NCI-H2081 treated with DMSO at 0.1 percent for 48 hours (cell line): ENCODE measurements at places on chromosomes 6 and 20.

DNA sequence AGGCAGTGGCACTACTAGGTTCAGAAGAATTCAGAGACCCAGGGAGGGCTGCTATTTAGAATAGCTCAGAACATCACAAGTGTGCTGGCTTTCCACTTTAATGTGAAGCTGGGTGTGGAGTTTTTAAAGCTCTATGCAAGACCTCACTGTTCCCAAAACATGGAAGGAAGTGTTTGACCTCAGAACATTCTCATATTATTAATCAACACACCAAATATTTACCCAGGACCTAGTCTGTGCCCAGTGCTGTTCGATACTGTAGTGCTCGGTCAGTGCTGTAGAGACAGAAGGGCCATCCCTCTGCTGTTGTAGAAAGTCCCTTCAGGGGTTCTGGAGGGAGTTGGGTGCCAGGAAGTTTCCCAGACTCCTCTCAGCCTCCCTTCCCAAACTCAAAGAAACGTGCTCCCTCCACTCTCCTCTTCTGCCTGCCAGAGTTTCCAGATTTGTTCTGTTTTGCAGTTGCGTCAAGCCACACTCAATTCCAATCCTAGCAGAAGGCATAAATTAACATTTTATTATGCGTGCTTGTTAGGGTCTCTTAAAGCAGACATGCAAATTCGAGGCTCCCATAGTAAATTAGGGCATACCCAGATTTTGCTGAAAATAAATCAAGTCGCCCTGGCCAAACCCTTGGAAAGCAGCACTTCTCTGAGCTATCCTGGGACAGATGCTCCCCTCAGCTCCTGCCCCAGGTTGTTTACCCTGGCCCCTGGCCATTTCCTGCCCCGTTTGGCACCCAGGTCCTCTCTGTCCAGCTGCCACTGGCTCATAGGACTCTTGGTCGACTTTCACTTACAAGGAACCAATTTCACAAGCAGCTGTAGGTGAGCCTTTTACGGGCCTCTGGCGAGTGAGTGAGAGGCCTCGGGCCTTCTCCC lies 248.6 kb downstream of the HIVEP2 start:
- no peak for DNase-seq

DNA sequence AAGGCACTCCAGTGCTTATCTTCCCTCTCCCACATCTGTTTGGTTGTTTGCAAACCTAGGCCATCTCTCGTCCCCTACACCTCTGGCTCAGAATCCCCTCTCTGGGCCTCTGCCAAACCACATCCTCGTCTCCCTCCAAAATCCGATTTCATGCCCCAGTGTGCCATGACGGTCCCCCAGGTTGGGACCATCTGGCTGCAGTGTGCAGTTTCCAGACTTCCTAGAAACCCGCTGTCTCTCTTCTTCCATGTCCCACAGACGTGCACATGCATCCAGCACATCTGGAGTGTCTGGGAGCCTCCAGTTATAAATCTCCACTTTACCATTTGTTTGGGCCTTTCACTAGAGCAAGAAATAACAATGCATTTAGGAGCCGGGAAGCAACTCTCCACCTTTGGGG lies 316.2 kb downstream of the KIF16B start:
- DNase-seq = no peak

GRCh38 chr6:142913511-142914047 lies 31.4 kb downstream of the HIVEP2 start:
- DNase-seq = no peak

DNA sequence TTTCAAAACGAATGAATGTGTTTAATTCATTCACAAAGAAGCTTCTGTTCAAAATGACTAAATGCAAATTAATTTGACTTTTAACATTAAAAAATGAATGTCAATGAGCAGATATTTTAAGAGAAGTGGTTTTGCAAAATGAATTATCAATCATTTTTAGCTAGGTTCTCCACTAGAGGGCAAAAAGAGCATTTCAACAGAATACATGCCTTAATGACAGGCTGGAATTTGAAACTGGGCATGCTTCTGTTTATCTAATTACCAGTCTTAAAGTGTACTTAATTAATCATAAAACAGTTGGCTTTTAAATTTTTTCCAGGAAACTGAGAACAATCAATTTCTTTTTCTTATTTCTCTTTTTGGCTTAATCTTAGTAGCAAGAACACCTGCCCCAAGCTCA lies 63.8 kb upstream of the TINAG start:
- no peak for DNase-seq

DNA sequence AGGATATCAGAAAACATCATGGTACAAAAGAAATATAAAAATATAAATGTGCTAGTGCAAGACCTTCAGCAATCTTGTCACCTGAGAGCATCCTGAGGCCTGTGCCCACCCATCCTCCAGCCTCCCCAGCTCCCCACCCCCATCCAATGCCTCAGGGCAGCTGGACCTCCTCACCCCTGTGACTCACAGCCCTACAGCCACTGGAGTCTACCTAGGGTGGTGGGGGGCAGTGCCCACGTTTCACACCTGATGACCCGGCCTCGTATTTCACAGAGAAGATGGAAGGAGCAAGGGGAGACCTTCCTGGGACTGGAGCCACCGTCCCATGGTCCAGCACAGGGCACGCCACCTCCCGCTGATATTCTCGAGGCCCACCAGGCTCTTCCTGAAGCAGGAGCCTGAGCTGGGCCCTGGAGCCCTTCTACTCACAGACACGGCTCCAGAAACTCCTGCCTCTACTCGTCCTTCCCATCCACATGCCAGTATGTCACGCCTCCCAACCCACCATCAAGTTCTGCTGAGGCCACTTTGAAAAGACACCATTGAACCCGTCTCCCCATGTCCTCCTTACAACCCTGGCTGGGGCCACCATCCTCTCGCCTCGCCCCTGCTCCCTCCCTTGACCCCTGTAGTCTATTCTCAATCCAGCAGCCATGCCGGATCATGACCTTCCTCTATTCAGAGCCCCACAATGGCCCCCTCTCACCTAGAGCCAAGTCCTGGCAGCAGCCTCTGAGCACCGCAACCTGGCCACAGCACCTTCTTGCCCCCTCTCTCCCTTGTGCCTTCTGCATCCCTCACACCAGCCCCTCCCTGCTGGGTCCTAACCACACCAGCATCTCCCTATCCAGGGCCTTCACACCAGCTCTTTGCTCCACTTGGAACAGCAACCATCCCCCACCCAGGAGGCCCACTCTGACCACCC lies 13.3 kb downstream of the APMAP start:
- no peak for DNase-seq
